ENCODE measurements at places on chromosomes 4 and X. TPM values are rescaled to one million over a fixed set of nuclear protein-coding genes. Genes with fewer than 3 reads are reported as not detected.
A peak's percentile ranks its signal among the peaks of the same experiment; 100 is the strongest.

GRCh38 chr4:143076723-143077122 is 108.0 kb upstream of the USP38 start:
- no peak for DNase-seq

GRCh38 chr4:100081491-100081890 is 108.8 kb downstream of the DDIT4L start:
- no peak for DNase-seq

GRCh38 chr4:144787365-144788258 is 141.7 kb downstream of the HHIP start:
- no peak for DNase-seq

DNA sequence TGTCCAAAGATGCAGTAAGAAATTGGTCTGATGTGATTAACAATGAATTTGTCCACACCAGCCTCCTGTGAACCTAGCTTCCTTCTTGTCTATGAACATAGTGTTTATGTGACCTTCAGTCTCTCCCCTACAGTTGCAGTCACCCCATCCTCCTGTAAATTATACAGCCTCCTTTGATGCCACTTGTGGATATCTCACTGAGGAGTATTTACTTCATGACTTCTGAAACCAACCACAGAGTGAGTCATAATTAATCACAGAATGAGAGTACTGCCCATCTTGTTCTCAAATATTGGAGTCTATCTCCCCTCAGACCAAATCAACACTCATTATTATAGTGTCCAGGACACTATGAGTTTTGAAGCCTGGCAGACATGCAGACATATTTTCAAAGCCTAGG is 27.3 kb upstream of the XAGE2 start:
- DNase-seq, result no peak

DNA sequence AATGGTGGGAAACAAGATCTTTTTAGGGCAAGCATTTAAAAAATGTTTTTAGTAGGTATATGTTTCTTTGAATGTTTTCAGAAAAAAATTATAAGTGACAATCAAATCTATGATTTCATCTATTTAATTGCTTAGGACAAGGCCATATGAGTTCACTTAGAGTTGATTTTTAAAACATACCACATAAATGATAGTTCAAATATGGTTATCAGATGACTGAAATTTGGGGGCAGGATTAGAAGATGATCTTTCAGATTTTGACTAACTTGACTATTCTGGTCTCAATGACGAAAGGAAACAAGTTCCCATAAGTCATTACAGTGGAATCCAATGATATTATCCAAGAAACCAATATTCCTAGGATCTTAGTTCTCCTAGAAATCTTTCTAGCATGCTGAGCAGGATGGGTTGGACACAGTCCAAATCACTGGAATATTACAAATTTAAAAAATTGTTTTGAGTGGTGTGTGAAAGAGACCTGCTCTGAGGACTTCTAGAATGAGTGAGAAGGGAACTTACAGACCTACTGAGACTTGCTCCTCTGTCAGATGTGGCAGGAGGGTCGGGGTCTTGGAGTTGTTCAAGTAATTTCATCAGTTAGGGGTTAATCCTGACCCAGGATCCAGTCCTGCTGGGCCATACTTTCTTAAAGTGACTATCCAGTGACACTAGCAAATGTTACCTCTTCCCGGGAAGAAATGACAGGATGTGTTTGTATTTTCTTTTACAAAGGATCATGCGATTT is 20.0 kb downstream of the RHOH start:
- no peak for DNase-seq

GRCh38 chr4:38769441-38769840 is 13.3 kb downstream of the TLR10 start:
- DNase-seq, result no peak

DNA sequence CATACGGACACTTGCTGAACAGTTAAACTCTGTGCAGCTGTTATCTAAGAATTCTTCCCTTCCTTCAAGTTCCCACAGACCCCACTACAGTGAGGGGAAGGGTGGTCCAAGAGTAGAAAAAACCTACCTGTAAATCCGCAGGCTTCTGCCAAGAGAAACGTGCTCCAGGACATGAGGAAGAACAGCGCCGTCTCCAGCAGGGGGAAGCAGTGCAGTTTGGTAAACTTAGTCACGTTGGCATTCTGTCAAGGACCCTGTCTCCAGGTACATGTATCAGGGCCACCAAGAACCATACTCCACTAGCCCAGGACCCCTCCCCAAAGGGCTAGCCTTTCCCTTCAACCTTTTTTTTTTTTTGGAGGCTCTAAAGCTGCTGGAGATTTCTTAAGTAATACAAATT is 79.9 kb downstream of the CHST7 start:
- no peak for DNase-seq

DNA sequence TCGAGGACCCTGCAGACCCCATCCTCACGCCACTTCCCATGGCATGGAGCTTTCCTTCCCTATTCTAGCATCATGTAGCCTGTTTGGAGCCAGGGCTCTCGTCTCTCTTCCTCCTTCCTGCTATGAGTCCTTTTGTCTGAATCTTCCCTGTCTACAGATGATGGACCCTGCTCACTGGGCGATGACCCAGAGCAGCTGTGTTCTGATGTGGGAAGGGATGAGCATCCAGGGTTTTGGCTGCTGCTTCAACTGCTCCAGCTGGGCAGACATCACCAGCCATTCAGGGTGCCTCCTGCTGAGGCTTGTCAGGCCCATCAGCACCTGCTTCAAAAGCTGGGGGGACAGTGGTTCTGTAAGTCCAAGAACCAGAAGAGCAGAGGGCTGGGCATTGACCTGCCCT is 3.2 kb upstream of the CCKAR start:
- no peak for DNase-seq

GRCh38 chrX:109863811-109864210 is 130.8 kb upstream of the ACSL4 start:
- DNase-seq, result no peak

DNA sequence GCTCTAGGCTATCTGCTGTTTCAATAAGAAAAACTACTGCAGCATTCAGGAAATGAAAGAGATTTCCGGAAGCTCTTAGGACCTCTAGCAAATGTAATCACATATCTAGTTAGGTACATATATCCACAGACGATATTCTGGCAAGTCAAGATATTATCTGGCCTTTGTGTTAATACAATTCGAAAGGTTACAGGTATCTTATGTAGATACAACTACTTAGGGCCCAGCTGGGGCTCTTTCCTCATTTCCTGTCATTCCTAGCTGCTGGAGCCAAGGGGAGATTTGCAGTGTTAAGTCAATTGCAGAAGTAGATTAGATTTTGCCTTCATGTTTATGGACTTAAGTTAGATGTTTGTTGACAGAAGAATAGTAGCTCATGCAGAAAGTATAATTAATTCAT is 299.5 kb downstream of the ARHGAP24 start:
- DNase-seq, result no peak

GRCh38 chr4:187478292-187479140 is 517.1 kb upstream of the ZFP42 start:
- no peak for DNase-seq

Gene TCEAL7
- total RNA-seq, result 2.4 TPM

Gene UGT2A1
- not detected for total RNA-seq

DNA sequence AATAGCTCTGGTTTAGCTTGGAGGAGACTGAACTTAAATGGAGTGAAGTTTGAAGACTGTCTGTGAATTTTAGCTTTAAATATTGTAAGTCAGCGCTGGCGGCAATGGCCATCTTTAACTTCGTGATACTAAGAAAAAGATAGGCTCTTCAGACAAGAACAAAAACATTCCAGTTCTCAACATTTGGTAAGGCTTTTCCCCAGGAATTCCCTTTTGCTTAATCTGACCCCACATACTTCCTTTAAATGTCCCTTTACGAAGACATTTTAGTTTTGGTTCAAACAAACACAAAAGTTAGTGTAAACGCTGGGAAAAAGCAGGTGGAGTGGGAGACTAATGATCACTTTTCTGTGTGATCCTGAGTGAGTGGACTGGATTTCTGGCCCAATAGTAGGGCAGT is 106.2 kb downstream of the MAML3 start:
- no peak for DNase-seq

DNA sequence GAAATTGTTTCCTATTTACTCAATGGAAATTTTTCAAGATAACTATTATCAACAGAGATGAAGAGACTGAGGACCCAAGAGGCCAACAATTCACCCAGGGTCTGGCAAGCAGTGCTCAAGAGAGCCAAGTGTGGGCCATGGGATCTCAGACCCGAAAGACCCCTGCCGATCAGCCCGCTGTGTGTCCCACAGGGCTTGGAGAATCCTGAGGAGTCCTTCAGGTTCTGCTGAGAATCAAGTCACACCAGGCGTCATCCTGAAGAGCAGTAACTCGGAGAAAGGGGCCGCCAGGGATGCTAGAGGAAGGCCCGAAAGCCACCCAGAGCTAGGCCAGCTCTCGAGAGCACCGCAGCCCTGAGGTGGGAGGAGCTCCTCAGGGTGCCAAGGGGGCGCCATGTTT is 48.7 kb downstream of the FGFRL1 start:
- DNase-seq, result no peak

Gene NSUN7
- total RNA-seq, result 1.7 TPM

GRCh38 chr4:106444557-106444956 is 76.0 kb upstream of the GIMD1 start:
- no peak for DNase-seq

GRCh38 chr4:5808081-5808741 is 84.7 kb downstream of the CRMP1 start:
- DNase-seq, result peak; percentile 76

- DNase-seq, result no peak
Observed at GRCh38 chrX:106615041-106615440, 3.3 kb downstream of the RADX start.

DNA sequence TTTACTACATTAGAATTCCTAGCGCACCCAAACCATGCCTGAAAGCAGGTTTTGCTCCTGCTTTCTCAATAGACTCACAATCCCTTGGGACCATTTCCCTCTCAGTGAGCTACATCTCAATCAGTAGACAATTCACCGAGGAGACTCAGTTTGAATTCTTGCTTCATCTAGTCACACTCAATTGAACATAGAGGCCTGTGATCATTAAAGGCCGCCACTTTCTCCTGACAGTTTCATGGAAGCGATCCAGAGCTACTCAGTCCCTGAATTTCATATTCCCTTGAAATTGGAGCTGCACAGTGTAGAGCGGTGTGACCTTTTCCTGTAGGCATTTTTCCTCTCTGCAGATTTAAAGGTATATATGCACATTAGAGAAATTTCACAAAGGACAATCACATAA is 193.9 kb upstream of the SPOCK3 start:
- no peak for DNase-seq

Gene INTU
- 4.6 TPM for total RNA-seq

GRCh38 chr4:14857981-14858380 is 144.3 kb upstream of the CPEB2 start:
- no peak for DNase-seq

GRCh38 chrX:118571836-118572235 is 76.2 kb downstream of the DOCK11 start:
- no peak for DNase-seq

Gene ITM2A
- 46.2 TPM for total RNA-seq

DNA sequence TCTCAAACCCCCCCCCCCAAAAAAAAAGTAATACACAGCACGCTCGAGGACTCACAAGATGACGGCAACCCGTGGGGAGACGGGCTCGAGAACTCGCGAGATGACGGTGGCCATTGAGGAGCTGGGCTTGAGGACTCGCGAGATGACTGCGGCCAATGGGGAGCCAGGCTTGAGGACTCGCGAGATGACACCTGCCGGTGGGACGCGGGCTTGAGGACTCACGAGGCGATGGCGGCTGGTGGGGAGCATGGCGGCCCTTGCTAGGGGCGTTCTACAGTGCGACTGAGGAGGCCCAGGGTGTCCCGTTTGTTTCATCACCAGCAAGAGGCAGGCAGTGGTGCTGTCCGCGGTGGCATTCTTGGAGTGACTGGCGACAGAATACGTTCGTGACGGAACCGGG is 172.4 kb upstream of the MAGEB16 start:
- no peak for DNase-seq

DNA sequence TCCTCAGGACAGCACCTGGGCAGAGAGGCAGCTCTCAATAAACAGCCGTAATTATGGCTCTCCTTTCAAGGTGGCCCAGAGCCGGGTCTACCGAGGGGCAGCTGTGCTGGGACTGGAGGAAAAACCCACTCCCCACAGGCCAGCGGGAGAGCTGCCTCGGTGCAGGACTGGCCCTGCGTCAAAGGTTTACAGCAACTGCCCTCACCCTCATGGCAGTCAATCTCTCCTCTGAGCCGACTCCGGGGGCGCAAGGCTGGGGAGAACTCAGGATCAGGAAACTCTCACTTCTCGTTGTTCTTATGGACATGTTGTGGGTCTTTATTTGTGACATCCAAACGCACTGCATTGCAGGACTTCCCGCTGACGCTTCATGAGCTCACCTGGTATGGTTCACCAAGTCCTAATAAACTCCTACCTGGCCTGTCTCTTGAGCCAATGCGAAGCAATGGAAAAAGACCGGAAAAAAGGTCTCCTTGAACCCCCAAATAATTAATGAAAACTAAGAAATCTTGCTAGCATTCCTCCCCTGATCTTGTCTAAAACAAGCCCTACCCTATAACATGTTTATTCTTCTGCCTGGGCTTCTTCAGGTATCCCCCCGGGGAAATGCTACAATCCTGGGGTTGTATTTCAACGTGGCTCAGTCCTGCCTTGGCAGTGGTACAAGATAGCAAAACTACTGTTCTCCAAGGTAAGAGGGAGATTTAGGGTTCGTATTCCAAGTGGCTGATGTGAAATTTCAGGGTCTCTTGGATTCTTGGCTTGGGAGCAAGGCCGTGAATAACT is 50.1 kb upstream of the CDKN2AIP start:
- DNase-seq, result peak; percentile 65

DNA sequence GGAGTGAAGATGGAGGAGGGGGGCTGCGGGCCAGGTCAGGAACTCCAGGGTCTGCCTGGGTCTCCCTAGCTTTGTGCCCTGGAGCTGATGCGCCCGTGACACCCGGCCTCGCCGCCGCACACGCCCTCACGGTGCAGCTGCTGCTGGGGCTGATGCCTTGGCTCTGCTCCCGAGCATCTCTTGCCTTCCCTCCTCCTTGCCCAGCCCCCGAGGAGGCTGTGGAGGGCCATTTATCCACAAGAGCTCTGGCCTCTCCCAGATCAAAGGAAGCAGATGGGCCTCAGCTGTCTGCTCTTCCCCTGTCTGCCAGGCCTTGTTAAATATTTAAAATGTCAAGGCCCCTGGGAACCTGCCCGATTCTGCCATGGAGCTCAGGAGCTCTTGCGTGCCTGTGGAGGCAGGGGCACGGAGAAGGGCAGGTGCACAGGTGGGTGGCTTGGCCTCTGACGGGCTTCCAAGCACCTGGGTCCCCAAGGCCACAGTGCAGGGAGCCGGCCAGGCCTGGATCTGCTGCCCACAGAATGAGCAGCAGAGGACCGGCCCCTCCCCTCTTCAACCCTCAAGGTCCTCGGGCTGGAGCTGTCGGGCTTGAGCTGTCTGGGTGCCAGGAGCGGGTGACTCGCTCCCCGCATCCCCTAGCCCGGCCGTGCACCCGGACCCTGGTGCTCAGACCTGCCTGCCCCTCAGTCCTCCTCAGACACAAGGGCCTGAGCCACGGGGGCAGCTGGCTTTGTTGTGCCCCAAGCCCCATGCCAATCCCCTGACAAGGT is 20.3 kb downstream of the ATP2B3 start:
- DNase-seq, result no peak

- DNase-seq, result no peak
Observed at GRCh38 chr4:109574931-109575804, 15.1 kb downstream of the MCUB start.

Gene COMMD8
- 12.1 TPM for total RNA-seq
